ENCODE measurements at places on chromosomes 13 and 19.

DNA sequence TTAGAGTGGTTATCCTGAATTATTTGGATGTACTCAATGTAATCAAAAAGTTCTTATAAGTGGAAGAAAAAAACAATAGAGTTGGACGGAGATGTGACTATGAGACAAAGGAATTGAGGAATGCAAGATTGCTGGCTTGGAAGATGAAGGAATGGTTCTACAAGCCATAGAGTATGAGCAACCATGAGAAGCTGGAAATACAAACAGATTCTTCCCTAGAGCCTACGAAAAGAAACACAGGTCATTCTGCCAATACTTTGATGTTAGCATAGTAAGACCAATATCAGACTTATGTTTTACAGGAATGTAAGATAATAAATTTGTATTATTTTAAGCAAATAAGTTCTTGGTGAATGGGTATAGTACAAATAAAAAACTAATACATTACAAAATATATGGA lies 249.2 kb downstream of the DIAPH3 start:
- no peak for DNase-seq

DNA sequence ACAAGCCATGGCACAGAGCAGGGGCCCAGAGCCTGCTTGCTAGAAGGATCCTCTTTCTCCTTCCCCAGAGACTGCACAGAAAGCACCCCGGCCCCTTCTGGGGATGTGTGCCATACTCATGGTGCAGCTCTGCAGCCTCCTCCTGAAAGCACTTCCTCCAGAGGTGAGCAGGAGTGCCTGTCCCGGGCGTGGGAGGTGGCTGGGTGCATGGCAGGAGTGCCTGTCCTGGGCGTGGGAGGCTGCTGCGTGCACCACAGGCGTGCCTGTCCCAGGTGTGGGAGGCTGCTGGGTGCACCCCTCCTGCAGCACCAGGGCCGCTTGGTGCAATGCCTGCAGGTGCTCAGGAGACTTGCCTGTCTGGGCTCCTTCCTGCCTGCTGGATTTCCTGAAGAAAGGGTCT lies 913.3 kb downstream of the UQCRFS1 start:
- DNase-seq, result no peak

DNA sequence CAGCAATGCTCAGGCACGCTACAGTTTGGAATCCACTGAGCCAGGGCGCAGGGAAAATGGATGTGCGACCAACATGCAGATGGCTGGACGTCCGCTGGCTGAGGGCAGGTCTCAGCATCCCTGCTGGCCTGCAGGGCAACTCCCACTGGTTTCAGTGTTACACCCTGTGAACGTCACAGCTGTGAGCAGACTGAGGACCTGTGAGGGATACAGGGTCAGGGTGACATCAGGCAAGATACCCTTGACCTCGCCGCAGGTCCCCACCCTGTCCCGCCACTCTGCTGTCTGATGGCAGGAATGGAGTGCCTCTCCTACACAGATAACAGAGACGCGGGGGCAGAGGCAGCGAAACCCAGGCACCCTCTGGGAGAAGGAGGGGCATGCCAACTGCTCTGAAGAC lies 19.1 kb downstream of the ZFR2 start:
- no peak for DNase-seq

GRCh38 chr13:25190771-25191170 lies 18.7 kb upstream of the AMER2 start:
- no peak for DNase-seq

DNA sequence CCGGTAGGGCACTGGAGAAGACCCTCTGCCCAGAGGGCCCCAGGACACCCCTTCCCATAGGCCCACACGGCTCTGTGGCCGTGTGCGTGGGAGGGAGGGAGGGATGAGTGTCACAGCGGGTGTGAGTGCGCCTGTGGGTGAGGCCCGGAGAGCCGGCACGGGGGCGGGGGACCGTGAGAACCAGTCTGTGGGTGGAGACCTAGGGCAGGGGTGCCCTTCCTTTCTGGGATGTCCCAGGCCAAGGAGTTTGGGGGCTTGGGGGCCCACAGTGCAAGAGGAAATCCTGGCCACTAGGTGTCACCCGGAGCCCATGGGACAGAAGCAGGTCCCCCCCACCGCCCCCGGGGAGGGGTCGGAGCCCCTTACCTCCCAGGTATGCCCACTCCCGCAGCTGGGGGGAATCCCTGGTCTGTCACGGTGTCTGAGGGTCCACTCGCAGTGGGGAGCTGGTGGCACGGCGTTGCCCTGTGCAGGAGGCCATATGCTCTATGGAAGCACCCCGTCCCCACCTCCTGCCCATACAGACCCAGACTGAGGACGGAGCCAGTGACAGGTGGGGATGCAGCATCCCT lies 16.0 kb upstream of the SLC7A10 start:
- no peak for DNase-seq

DNA sequence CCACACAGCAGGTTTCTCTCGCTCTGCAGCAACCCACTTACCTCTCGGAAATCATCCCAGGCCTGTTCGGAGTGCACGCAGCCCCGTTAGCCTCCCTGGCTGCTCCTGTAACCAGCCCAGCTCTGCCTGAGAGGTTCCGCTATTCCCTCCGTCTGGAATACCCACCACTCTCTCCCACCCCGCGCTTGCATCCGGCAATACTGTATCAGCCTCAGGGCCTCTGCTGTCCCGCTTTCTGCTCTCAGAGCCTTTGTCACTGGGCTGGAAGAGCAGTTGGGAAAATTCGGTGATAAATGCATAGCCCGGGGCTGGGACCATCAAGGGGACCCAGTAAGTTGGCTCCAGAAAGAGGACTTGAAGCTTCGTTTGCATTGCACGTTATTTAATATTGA lies 759 bp upstream of the TLE6 start:
- DNase-seq, result no peak

- DNase-seq, result no peak
Measured at GRCh38 chr19:54133957-54134590, 3.5 kb upstream of the CNOT3 start.

- DNase-seq, result no peak
Measured at GRCh38 chr13:109834973-109835720, 48.8 kb upstream of the IRS2 start.

GRCh38 chr13:108102771-108103170 lies 112.6 kb downstream of the LIG4 start:
- DNase-seq, result no peak

GRCh38 chr19:28008695-28009094 lies 1204.3 kb downstream of the UQCRFS1 start:
- no peak for DNase-seq

- DNase-seq, result no peak
Measured at GRCh38 chr13:79767126-79767525, 286.2 kb downstream of the NDFIP2 start.

DNA sequence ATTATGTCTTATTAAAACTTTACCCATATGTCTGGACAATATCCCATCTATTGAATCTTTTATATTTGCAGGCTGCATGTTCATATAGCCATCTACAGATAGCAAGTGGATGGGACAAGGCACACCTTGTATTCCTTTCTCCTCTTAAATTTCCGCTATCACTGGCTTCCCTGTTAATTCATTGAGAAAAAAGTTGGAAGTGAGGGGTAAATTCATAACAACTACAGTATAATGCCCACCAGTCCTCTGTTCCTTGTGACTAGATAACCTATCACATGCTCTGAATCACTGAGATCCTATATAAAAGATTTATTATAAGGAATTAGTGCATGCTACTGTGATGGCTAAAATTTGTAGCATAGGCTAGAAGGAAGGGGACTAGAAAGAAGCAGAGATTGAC lies 1005.8 kb upstream of the ATXN8OS start:
- no peak for DNase-seq

Measured in HS-27A (cell line).